Fibroblast of skin of back (primary cell): ENCODE measurements at places on chromosomes 4 and X.
A peak's percentile ranks its signal among the peaks of the same experiment; 100 is the strongest.

- DNase-seq = peak; percentile 22
Measured at GRCh38 chr4:113646442-113646822, 115.1 kb downstream of the CAMK2D start.

DNA sequence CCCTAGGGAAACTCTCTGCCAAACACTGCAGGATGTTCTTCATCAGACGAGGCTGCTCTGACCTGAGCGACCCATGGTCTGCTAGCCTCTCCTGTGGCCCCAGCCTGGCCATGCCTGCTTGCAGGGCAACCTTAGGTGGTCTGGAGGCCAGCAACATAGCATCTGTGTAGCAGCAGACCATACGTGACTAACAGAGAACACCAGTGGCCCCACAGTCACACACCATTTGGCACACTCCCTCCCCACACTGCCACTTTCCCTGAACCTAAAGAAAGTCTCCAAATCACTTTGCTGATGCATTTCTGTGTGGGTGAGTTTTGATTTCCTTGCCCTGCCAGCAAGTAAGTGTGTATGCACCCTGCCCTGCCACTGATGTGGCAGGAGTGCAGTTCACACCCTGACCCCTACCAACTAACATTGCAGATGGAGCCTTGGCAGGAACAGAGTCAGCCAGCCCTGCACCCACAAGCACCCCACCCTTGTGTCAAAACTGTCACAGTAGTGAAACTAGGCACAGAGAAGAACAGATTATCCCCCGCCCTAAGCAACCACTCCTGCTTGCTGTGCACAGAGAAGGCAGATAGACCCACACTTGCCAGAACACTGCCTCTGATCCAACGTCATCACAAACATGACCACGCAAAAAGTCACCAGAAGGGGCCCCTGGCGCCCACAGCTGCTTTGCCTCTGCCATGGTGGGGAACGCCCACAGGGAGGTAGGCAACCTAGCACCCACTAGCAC, 249.1 kb downstream of the SPIN4 start:
- DNase-seq = no peak

DNA sequence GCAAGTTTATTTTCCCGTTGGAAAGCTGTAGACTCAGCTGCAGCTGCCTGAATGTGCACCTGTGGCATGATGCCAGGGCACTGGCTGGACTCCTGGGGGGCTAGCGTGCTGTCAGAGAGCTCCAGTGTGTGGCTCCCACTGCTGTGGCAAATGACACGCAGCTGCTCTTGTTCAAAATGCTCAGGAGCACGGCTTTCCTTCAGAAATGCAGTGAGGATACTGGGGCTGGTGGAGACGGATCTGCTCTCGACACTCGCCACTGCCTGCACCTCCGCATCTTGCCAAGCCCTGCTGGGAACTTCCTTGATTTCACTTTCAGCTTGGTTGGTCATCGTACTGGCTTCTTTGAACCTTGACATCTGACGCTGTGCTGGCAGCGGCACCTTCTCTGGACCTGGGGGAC, 58.7 kb downstream of the GPRIN3 start:
- DNase-seq = no peak

- peak; percentile 51 for DNase-seq
Measured at GRCh38 chr4:10115797-10116568, 616 bp downstream of the WDR1 start.

DNA sequence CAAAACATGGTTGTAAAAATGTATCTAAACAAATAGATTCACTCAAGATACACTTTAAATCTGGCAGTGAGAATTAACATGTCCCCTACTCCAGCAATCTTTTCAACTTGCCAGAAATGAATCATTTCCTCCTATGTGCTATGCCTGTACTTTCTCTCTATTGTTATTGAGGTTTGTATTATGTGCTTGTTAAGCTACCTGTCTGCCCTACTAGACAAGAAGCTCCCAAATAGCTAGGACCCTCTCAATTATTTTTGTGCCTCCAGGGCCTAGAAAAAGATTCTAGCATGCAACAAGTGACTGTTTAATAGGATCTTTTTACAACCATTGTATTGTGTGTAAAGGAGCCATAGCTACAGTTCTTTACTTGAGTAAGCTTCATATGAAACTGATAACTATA, 3.5 kb upstream of the SAP30 start:
- no peak for DNase-seq

- no peak for DNase-seq
Measured at GRCh38 chr4:21376176-21376575, 572.4 kb downstream of the KCNIP4 start.

DNA sequence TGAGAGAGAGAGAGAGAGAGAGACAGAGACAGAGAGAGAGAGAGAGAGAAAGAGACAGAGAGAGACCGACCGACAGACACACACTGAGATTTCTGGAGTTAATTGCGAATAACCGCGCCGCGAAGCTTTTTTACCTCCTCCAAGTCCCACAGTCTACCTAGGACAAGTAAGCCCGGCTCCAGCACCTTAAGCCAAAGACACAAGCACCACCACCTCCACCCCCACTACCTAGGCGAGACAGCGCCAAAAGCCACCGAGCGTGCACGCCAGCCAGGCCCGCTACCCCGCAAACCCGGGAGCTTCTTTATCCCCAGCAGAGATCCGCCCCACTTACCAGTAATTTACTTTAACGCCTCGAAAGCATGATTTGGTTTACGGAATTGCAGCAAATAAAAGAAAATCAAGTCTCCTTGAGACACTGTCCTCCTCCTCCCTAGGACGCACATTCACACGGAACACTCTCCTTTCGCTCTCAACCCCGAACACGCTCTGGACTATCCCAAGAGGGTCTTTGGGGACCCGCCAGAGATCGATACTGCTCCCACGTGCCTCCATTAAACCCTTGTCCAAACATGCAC, 649.6 kb upstream of the DIPK2B start:
- no peak for DNase-seq

GRCh38 chrX:13581554-13581953, 12.2 kb downstream of the EGFL6 start:
- peak; percentile 2 for DNase-seq

DNA sequence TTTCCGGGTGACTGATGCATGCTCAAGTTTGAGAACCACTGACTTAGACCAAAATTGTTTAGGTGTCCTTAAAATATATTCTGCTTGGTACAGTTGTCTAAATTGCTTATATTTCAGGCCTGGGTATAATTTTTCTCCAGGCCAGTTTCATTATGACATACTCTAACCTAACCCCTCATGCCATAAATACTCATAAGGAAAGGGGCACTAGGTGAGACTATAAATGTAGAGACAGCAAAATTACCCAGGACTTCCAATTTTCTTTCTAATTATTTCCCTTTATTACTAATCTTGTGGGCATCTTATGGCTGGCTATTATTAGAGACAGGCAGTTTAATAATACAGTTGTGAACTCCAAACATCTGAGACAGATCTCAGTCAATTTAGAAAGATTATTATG, 150.2 kb downstream of the RRAGB start:
- no peak for DNase-seq

DNA sequence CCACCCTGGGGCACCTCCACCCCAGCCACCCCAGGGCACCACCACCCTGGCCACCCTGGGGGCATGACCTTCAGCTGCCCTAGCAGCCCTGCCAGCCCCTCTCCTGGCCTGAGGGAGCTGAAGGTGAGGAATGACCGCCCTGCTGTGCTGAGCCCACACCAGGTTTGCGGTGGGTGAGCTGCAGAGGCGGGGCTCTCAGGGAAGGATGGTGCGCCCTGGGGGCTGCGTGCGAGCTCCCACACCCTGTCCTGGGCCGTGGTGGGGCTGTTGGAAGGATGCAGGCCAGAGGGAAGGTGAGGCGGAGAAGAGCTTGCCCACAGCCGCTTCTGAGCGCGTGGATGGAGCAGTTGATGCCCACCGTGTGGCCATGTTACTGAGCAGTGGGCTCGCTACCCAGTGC, 17.7 kb downstream of the UVSSA start:
- no peak for DNase-seq

DNA sequence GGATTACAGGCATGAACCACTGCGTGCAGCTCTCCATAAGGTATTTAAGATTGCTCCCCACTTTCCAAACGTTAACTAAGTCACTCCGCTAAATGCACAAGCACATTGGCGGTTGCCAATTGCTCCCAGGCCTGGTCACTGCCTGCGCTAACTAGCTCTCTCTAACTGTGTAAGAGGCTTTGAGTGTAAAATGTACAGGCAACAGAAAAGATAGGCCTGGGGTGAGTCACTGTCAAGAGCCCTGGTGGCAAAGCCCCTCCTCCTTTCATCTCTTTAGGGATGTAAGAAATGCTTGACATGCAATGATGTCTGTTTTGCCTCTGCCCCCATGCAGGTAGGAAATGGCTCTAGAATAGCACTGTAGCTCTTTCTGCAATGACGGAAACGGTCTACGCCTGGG, 329.7 kb upstream of the GATB start:
- peak; percentile 89 for DNase-seq

DNA sequence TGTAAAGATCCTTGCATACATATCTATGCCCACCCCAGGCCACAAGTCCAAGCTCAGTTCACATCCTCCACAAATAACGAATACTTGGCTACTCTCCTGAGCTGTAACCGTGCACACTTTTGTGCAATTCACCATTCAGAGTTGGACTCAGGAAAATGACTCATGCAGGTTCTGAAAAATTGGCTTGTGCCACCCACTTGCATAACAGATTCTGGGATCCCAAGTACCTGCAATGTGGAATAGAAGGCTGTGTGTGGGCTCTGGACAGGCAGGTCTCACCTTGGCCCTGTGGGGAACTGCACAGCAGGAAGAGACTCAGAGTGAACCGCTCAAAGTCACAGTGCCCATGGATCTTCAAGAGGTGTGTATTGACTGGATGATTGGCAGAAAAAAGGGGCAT, 502.7 kb downstream of the PACRGL start:
- DNase-seq = no peak

DNA sequence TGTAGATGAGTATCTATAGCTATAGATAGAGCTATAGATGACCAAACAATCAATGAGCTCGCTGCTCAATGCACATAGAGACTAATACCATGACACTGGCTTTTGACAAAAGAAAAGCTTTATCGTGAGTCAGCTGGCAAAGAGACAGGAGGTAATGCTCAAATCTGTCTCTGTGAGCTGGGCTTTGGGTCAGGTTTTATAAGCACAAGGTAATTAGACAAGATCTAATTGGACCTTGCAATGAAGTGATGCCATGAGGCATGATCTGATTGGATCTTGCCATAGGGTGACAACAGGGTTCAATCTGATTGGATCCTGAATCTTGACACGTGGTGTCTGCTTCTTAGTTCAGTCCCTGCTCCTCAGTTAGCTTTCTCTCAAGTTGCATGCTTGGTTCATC, 180.7 kb upstream of the MXRA5 start:
- no peak for DNase-seq

DNA sequence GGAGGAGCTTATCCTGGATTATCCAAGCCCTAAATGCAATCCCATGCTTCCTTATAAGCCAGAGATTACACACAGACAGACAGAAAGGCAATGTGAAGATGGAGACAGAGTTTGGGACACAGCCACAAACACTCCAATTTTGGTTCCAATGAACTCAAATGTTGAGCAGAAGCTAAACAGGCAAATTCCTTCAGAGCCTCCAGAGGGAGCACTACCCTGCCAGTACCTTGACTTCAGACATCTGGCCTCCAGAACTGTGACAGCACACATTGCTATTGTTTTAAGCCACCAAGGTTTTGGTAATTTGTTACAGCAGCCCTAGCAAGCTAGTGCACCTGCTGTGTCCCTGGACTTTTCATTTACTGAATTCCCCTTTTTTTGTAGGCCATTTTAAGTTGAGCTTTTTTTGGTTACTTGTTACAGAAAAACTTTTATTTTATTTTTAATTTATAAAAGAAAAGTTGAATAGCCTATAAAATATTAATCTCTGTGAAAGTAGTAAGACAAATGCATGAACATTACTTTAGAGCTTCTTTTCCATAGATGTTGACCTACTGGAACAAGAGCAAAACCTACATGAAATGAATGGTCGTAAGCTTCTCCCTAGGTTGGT, 33.4 kb upstream of the SRD5A3 start:
- peak; percentile 51 for DNase-seq

DNA sequence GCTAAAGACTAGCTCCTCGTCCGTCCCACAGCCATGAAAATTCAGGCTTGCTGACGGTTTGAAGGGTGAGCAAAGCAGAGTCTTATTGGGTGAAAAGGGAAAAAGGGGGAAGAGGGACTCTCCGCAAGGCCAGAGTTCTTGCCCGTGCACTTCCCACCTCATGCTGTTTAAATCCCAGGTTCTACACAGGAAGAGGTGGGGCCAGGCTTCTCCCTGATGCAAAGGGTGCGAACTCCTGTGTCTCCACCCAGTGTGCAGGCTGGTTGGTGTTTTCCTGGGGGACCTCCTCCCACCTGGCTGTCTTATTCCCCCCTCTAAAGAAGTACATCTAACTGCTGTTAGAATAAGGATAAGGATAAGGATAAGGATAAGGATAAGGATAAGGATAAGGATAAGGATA, 18.0 kb upstream of the LANCL3 start:
- no peak for DNase-seq
